BJ (cell line): ENCODE measurements at places on chromosomes 11 and 22.

DNA sequence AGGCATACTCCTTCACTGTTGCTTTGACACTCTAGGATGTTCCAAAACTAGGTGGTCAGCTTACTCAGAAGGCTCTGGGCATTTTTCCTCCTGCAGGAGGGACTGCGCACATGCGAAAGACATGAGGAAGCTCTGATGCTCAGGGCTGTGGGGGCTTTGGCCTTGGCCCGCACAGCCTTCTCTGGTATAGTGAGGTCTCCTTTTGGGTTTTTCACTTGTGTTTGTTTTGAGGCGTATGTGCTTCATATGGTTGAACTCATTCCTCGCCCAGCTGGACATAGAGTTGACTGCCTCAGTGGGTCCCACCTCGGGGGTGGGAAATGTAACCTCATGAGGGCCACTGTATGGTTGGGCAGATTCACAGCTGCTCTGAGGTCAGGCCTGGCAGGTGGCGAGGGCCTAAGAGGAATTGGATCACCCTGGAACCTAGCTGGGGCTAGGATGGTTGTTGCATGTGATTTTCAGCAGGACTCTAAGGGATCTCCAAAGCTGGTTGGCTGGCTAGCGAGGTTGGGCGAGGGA, 63.7 kb downstream of the PTPRJ start:
- DNase-seq, result no peak

DNA sequence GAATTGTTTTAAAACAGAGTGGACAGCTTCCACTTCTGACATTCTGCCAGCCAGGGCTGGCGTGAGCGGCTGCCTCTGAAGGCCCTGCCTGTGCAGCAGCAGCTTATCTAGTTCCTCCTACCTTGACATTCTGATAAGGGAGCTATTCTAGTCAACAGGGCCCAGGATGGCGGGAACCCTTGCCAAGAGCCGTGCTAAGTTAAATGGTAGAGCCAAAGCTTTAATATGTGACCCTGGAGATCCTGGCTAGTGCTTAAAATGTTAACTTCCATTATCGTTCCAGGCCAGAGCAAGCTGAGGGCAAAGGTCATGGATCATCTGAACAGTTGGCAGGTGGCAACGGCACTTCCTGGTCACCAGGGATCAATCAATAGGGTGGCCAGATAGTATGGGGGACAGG, 3.5 kb downstream of the KCNJ5 start:
- no peak for DNase-seq

GRCh38 chr22:36902143-36902926, 11.1 kb upstream of the CSF2RB start:
- no peak for DNase-seq

DNA sequence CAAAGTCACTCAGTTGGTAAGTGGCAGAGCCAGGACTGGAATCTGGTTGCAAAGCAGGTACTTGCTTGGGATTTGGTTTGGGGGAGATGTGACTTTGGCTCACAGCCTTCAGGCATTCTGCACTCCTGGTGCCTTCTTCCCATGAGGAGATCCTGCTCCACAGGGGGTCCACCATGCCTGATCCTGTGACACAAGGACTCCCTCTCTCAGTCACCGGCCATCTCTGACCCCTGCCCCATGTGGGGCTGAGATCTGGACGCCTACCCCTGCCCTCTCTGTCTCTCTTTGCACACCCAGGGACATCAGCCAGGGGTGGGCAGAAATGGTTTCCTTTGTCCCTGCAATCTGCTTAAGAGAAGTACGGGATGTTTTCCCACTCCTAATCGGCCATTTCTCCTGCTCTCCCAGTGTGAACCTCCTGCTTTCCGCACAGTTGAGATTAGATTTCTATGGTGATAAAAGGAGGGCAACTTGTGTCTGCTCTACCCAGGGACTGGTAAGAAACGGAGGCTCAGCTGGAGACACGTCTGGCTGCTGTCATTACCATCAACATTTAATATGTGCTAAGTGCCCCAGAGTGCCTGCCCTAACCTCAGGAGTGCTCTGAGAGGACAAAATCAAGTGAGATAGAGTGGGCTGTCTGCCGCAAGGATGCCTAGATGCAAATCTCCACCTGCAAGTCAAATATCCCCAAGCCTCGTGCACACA, 11.1 kb upstream of the FXYD6 start:
- DNase-seq, result no peak

DNA sequence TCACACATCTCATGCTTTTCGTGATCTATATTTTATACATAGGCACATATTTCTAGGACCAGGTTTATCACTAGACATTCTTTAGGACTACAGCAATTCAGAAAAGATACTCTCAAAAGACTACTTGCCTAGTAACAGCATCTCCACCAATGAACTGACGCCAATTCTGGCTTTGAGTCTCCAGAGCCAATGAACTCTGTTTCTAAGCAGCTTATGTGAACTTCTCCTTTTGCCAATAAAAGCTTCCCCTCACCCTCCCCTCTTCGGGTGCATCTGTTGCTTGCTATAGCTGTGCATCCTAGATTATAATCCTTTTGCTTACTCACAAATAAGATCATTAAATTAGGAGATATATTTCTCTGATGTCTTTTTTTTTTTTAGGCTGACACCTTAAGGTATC, 11.4 kb upstream of the ANKK1 start:
- DNase-seq, result no peak

DNA sequence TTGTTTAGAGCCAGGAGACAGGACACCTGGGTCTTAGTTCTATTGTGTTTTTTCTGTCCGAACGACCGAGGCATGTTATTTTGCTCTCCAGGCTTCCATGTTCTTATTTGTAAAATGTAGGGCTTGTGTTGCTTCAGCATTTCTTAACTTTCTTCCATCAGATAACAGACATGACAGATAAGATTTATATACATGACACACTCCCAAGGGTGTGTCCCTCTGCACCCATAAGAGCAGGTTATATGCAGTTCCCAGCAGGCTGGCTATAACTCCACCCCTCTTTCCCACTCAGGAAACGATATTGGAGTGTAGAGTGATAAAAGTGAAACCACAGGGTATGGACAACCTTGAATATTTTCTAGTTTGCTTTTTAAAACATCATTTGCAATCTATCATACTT, 65.8 kb downstream of the APIP start:
- no peak for DNase-seq

- DNase-seq, result no peak
Observed at GRCh38 chr22:42560781-42561180, 7.0 kb downstream of the SERHL2 start.

DNA sequence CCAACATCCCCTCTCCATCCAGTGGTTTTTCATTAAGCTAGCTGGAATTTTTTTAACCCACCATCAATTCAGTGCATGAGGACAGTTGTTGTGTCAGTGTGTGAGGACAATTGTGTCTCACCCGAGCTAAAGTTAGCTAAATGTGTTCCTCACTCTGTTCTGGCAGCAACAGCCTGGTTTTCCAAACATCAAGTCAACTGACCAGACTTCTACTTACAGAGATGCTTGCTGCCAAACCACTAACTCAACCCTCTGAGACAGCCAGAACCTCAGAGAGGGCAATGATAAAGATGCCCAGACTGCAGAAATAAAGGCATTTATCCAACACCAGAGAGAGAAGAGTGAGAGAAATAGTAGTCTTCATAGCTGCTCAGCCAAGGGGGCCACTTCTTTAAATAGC, 6.7 kb downstream of the PAMR1 start:
- DNase-seq, result no peak

DNA sequence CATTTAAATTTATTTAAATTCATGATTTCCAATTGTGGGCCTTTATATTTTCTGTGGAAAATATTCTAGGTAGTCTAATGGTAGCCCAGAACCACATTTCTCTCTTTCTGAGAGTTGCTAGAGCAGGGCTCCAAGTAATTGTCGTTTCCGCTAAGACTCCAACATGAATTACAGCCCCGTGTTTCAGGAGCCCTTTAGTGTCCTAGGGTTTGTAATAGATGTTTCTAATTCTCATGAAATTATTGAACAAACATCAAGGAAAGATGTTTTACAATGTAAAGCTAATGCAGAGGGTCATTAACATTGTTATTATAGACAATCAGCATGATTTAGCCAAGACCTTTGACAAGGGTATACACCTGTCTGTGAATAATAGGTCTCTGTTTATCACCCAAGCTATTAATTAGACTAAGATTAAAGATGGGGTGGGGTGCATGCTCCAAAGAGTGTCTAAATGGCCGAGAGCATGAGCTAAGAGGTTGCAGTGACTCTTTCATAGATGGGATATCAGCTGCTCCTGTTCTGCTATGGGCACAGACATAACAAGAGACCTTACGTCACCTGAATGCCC, 81.8 kb upstream of the NTM start:
- DNase-seq, result no peak

- peak; percentile 44 for DNase-seq
Observed at GRCh38 chr11:10293423-10294289, at the start of gene SBF2. TSS of gene SBF2 (minus strand) at chr11:10294219. CDS start at chr11:10294069, 150 bp downstream.

DNA sequence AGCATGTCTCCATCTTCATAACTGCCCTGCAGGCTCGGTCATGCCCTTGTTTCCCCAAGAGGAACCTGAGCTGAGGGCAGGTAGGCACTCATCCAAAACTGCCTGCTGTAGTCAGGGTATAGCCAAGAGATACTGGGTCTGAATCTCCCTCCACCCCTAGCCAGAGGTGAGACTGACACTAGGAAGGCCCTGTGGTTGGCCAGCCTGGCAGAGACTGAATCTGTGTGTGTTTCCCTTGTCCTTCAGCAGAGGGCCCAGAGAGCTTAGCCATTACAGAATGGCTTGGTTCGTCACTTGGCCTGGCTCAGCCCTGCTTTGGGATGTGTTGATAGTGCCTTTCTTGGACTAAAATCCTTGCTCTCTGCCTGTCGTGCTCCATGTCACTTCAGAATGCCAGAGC, 79.3 kb upstream of the SUSD2 start:
- DNase-seq, result no peak

GRCh38 chr22:48320683-48321451, 1506.8 kb downstream of the BRD1 start:
- no peak for DNase-seq

DNA sequence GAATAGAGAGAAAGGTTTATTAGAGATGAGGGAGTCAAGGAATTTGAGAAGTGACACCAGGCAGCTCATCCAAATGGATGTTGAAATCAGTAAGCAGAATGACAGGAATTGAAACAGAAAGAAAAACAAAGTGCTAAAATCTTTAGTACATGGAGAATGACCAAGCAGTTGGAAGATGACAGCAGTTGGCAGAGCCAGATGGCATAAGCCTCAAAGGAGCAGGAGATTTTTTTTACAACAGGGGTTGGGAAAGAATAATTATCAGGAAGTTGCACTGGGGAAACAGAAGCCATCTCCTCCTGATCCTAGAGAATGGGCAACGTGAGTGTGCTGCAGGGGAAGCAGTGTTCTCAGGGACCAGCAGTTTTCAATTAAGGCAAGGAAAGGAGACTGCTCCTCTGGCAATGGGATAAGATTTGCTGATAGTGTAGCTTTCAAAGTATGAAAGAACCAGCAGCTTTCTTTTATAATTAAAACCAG, 28.9 kb downstream of the RAB39A start:
- peak; percentile 9 for DNase-seq

- DNase-seq, result no peak
Observed at GRCh38 chr11:72869831-72870230, 55.6 kb downstream of the ATG16L2 start.

GRCh38 chr11:78453140-78453935, 35.7 kb upstream of the GAB2 start:
- no peak for DNase-seq

GRCh38 chr11:125375146-125375545, 120.9 kb downstream of the FEZ1 start:
- DNase-seq, result no peak

DNA sequence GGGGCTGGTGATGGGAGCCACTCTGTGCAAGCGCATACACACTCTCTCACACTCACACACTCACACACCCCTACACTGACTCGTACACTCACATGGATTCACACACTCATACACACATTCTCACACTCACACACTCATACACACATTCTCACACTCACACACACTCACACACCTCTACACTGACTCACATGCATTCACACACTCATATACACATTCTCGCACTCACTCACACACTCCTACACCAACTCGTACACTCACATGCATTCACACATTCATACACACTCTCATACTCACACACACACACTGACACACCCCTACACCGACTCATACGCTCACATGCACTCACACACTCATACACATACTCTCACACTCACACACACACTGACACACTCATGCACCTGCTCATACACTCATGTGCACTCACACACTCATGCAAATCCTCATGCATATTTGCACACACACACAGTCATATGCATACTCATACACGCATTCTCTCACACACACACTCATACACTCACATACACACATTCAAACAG, 5.1 kb downstream of the KRTAP5-11 start:
- DNase-seq, result no peak

- DNase-seq, result no peak
Observed at GRCh38 chr11:87300640-87301380, 263.1 kb downstream of the TMEM135 start.

GRCh38 chr22:42444077-42444904, 12.1 kb upstream of the NFAM1 start:
- DNase-seq, result peak; percentile 59

DNA sequence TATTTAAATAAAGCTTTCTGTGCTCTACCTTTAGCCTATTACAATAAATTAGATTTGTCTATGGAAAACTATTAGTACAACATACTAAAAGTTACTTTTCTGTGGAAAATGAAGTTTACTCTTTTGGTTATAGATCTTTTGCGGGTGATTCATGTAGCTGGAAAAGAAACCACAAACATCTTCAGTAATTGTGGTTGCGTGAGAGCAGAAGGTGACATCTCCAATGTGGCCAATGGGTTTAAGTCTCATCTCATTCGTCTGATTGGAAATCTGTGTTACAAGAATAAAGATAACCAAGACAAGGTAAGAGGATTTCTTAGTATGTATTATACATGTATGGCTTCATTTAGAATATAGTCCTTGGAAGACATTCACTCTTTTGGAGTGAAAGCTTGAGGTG, 68.6 kb downstream of the ATXN10 start:
- DNase-seq, result no peak

GRCh38 chr11:60848714-60849151, 6.8 kb downstream of the CCDC86 start:
- no peak for DNase-seq

DNA sequence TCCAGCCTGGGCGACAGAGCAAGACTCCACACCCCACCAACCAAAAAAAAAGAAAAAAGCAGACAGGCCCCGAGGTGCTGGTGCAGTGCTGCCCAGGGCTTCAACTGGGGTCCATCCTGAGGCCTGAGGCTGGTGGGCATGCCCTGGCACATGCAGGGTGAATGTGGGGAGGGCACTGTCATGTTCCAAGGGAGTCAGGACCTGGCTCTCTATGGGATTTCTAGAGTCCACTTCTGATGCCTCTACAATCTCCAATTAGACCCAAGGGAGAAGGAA, 10.1 kb downstream of the CENPM start:
- DNase-seq, result no peak
